ENCODE measurements at places on chromosomes 5 and 9.

- DNase-seq: no peak
Observed at GRCh38 chr5:40082313-40082712, 597.4 kb upstream of the PTGER4 start.

GRCh38 chr9:129139233-129139992 lies 28.2 kb downstream of the PTPA start:
- peak; percentile 87 for DNase-seq

GRCh38 chr5:132456987-132457361 lies 33.6 kb downstream of the IRF1 start:
- no peak for DNase-seq

DNA sequence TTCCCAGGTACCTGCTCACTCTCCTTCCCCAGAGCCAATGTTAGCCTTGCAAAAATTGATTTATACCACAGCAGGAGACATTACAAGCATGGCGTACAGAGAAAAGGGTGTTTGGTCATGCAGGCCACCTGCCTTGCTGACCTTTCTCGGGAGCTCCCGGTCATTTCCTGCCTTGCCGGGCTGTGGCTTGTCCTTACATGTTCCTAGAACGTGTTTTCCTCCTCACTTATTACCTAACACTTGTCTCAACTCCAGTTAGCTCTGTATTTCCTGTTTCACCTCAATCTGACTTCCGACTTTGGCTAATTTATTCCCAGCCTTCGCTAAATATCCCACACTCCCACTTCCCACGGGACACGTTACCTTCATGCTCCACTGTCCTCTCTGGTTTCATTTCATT lies 282.5 kb downstream of the ICE1 start:
- no peak for DNase-seq

GRCh38 chr5:141757402-141757801 lies 75.4 kb upstream of the ARAP3 start:
- DNase-seq: no peak

DNA sequence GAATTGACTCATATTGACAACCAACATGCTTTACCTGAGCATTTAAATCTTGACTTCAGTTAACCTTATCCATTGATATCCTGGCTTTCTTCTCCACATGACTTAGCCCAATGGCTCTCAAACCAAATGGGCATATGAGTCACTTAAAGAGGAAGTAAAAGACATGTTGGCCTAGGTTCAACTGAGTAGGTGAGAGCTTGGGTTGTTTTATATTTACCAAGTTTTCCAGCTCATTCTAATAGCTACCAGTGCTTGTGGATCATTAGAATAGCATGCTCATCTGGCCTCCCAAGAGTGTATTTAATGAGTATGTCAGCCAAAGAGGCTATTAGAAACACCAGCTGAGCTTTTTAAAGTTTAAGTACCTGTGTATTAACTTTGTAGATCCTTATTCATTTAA lies 1049.0 kb downstream of the PTPRD start:
- DNase-seq: no peak

- no peak for DNase-seq
Observed at GRCh38 chr9:131732636-131733289, 7.1 kb downstream of the RAPGEF1 start.

- no peak for DNase-seq
Observed at GRCh38 chr9:133715866-133716563, 22.1 kb downstream of the SARDH start.

DNA sequence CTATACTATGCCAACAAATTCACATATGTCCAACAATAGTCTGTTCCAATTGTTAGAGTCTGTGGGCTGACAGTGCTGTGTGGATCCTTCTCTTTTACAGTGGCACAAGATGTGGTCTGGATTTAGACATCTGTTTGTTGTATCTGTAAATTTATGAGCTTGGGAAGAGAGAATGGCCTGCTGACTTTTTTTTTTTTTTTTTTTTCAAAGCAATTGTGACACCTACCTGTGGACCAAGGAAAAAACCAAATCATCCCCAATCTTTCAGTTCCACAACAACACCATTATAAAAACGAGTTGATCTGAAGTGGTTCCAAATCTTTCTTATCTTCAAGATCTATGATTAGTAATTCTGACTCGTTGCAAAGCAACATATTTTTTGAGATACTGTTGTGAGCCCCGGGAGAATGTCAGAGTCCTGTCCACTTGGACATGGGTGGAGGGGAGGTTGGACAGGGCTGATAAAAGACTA lies 4.9 kb downstream of the IRX2 start:
- peak; percentile 56 for DNase-seq

- DNase-seq: no peak
Observed at GRCh38 chr5:115983519-115983918, 21.2 kb downstream of the LVRN start.

DNA sequence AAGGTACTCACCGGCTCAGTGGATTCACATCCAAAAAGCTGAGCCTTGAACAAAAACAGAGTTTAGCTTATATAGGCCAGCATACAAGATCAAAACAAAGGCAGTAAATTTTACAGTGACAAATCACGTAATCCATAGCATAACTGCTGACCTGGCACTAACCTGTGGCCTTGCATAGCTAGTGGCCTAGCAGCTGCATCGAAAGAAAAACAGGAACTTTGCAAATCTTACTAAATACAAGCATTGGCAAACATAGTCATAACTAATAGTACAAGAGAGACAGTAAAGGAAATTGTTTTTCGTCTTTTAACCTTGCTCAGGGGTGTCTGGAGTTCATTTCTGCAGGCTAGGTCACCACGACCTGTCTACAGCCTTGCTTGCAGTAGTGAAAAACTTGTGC lies 4.8 kb downstream of the HSDL2 start:
- DNase-seq: no peak

DNA sequence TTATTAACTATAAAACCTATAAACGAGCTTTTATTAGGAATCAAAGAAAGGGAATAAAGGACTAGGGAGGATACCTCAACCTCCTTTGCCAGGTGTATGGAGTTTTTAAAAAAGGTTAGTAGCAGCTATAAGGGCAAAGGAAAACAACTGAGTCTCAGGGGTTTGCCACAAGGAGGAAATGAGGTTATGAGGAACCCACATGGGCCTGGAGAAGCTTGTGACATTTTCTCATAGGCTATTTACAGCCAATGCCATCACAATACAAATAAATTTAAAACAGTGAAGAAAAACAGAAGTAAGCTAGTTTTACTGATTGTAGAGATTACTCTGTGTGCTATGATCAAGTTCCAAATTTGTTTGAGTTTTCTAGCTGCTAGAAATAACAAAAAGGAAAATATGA lies 92.6 kb downstream of the CDKN2A start:
- no peak for DNase-seq

DNA sequence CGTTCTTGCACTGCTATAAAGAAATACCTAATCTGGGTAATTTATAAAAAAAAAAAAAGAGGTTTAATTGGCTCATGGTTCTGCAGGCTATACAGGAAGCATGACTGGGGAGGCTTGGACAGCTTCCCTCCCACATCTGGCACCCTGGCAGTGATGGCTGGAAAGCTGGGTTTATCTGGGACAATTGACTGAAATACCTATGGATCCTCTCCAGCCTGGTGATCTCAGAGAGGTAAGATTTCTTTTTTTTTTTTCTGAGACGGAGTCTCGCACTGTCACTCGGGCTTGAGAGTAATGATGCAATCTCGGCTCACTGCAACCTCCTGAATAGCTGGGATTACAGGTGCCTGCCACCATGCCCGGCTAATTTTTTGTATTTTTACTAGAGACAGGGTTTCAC lies 22.7 kb upstream of the UGCG start:
- DNase-seq: no peak

DNA sequence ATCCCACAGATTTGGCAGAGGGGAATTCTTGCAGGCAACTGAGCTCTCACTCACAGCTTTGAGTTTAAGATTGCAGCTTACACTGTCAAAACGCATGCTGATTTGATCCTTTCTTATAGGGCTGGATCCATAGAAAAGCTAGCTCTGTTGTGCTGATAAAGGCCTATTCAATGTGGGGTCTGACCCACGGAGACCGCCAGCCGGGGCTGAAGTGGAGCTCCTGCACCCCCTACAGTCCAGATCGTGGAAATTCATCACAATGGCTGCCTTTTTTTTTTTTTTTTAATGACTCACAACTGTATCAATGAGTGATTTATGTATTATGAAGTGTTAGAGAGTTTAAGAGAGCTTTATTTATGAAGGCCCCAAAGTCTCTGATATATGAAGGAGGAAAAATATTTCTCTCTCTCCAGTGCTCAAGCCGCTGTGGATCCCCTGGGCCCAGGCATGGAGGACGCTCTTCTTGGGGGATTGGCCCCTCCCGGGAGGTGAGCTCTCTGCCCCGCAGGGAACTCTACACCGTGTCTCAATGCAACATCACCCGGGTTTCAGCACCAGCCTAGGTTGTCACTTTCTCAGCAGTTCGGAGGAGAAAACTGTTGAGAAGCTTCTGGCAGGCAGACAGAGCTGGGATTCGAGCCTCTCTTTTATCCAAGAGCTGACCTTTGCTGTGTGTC lies 700.2 kb downstream of the IRX1 start:
- DNase-seq: no peak

DNA sequence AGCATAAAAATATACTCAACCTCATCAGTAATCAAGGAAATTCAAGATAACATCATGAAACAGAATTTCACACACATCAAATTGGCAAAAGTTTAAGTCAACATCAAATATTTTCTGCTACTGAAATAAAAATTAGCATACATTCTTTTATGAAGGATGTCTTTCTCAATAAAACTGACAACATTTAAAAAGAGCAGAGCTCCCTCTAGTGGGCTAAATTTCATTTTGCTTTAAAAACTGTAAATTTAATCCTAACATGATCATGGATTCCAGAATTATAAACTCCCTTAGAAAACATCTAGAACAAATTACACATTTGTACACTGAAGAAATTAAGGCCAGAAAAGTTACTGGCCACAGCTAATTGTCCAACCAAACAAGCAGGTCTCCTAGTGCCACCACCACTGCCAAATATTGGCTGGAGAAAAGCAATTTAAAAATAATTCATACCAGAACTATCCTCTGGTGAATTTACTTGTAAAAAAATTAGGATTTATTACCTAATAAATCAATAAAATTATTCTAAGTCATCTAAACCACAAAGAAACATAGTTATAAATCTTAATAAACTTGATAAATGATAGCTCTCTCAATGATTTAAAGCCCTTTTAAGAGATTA lies 31.2 kb downstream of the DEPDC1B start:
- peak; percentile 26 for DNase-seq

- no peak for DNase-seq
Observed at GRCh38 chr5:98460536-98460935, 312.9 kb upstream of the RGMB start.

DNA sequence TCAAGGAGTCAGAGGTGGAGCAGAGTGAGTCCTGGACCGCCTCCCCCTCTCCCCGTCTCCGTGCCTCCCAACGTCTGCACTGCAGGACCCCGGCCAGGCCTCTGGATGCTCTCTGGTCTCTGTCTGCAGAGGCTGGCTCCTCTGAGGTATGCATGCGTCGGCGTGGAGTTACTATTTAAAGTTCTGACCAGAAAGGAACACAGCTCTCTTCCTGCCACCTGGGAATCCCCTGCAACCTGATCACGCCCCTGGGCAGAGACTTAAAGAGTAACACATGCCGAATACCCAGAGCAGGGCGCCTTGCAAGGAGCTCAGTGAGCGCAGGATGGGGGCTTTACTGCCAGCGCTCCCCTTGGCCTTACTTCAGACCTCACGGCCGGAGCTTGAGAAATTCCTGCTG lies 16.0 kb downstream of the ANXA6 start:
- DNase-seq: no peak

- DNase-seq: no peak
Observed at GRCh38 chr5:93053825-93054224, 527.2 kb downstream of the NR2F1-AS1 start.

DNA sequence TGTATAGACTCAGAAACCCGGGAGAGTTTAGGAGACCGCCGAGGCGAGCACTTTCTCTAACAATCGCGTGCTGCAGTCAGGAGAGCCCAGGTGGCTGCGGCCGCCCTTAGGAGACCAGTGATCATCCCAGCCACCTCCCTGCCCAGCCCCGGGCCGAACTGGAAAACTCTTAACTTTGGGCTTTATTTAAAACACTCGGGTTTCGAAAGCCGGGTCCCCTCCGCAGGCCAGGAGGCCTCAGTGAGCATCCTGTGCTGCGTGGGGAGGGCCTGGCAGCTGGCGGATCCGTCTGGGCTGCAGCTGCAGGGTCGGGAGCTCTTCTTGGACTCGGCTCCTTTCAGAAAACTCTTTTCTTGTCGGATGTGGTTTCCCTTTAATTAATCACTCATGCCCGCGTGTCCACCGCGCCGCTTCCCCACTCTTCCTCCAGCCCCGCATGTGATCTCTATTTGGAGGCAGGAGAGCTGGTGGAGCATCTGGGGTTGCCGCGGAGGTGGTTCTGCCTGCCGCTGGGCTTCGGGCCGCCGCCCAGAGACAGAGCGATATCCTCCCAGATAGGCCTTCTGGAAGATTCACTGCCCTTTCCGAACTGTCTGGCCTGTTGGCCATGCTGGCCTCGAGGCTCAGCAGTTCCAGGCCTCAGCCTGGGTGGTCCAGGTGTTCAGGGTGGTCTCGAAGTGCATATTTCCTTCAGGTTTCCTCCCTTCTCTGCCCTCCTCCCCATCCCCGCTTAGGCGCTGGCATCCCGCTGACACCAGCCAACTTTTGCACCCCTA lies 59.5 kb downstream of the TMEM174 start:
- no peak for DNase-seq

DNA sequence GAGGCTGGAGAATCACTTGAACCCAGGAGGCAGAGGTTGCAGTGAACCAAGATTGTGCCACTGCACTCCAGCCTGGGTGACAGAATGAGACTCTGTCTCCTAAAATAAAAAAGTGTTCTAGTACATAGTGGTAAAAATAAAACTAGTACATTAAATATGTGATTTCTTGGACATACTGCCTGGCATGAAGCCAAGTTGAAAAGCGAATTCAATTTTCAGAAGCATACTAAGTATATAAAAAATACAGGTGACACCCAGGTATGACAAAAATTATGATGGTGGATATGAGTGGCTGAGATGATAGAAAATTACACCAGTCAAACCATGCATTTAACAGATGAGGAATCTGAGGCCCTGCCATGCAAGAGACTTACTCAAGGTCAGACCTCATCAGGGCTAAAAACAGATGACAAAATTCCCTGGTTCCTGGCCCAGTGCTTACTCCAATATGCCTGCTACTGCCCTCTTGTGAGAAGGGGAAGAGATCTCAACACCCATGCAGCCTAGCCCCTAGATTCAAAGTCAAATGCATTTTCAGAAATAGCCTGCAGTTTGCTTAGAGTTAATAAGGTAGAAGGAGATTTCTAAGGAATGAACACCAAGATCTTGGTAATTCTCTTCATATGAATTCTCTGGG lies 46.6 kb upstream of the GNPDA1 start:
- DNase-seq: no peak

DNA sequence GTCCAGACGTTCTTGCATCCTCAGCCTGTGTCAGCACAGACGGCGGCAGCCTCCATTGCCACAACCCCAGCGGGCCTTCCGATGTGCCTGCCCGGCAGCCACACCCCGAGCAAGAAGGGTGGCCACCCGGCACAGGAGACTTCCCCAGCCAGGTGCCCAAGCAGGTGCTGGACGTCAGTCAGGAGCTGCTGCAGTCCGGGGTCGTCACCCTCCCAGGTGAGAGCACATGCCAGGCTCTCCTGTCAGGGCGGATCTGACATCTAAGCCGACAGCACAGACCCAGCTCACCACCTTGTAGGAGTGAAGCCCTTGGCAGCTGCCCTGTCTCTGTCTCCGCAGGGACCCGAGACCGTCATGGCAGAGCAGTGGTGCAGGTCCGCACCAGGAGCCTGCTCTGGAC lies 48.3 kb upstream of the LRRC14B start:
- no peak for DNase-seq

Data from NCI-H2029 (cell line).